NCI-H446 (cell line): ENCODE measurements at places on chromosomes 11 and 22.
A peak's percentile ranks its signal among the peaks of the same experiment; 100 is the strongest.

GRCh38 chr22:36405671-36406538, 18.1 kb upstream of the MYH9 start:
- DNase-seq, result no peak

GRCh38 chr11:114057147-114057546, 2.4 kb upstream of the ZBTB16 start:
- no peak for DNase-seq

DNA sequence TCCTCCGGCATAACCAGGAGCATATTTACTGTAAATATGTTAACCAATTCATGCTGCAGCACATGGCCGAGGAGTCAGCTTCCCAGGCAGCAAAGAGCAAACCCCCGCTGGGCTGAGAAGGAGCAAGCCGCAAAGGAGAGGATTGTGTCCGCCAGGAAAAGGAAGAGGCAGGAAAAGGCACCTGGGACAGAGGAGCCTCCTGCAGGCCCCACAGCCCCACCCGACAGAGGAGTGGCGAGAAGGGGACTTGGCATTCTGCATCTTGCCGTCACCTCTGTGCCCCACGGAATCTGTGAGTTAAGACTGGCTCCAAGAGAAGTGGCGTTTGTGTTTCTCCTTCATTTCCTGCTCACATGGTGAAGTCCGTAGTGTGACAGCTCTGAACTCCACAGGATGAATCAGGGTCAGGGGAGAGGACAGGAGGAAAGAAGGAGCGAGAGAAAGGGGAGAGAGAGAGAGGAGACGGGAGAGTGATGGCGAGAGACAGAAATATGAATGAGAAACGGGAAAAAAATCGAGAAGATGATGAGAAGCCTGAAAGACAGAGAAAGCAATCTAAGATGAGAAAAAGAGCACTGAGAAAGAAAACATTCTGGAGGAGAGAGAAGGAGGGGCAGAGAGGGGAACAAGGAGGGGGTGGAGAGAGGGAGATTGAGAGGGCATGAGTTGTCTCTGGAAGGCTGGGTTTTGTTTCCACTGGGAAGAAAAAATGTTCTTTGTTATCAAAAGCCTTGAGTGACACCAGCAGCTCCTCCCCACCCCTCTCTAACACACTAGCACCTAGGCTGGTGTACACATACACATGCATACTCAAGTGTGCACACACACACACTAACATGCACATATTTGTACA, 489.6 kb downstream of the MN1 start:
- DNase-seq, result no peak

DNA sequence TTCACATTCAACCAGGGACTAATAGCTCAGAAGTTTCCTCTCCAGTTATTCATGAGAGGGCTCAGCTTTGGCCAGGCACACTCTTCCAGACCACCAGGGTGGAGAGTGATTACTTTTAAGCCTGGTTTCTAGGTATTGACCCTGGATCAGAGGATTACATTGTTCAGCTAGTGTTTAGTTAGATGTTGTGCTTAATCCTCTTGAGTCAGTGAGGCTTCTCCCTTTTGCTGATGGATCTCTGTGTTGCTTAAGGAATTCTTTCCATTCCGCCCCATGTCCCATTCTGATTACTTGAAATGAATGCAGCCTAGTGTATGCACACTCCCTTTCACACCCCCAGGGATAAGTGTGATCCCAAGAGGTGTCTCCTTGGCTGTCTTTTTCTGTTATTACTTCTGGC, 271.7 kb upstream of the ANO5 start:
- no peak for DNase-seq

DNA sequence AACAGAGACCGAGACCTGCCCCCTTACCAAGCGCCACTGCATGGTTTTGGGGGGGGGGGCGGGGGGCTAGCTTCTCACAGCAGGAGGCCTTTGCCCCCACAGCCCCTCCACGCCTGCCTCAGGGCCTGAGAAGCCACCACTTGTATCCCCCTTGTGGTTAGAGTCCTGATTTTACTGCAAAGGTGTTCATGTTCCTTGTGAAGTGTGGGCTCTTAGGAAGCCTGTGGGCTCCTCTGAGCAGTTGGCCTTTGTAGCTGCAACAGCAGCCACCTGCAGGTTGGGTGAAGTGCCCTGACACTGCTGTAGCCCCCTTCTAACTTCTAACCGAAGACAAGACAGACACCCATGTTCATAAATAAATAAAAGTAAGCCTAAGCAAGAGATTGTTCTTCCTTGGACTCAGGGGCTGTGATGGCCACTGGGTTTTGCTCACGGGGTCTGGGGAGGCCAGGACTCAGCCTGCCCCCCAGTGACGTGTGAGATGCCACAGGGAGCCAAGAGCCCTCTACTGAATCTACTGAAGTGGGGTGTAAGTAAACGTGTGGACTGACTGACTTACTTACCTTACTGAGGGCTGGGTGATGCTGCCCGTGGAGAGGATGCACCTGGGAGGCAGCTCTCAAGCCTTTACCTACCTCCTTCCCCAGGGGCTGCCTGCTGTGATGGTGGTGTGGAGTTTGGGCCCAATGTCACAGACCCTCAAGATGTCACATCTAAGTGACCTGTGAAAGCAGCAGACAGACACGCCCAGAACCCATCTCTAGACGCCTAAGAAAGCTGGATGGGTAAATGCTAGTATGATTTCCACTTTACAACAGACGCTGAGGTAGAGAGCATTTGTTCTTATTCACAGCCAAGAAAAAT, 25.8 kb downstream of the USP35 start:
- DNase-seq, result peak; percentile 8

DNA sequence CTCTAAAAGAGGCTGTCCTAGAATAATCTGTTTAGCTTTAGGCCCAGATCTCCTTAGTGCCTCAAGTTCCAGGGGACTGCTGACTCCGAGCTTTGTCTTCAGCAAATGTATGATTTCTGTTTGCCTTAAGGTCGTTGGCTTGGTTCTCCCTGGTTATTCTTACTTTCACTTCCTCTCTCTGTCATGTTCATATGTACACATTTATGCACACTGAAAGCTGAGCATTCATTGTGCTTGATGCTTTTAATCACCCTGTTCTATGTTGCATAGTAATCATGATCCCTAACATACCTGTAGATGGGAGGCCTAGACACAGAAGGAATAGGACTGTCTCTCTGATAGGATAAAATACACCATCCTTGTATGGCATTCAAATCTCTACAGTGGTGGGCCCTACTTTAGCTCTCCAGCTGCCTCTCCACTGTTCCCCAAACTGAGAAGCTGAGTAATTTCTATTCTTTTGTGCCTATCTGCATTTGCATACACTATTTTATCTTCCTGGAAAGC, 7.2 kb downstream of the PPFIBP2 start:
- no peak for DNase-seq

DNA sequence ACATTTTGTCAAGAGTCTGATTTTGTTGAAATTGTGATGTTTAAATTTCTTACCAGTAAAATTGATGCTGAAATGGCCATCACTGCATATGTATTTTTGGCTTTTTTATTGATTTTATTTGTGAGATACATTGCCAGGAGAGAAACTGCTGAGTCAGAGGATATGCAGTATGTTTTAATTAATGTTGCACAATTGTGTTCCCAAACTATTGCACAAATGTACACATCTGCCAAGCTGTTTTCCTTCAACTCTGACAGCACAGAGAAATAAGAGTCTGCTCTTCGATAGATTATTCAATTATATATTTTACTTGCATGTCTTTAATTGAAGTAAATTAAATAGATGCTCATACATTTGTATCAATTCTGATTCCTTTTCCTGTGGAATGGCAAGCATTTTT, 640.2 kb upstream of the LUZP2 start:
- DNase-seq, result no peak

DNA sequence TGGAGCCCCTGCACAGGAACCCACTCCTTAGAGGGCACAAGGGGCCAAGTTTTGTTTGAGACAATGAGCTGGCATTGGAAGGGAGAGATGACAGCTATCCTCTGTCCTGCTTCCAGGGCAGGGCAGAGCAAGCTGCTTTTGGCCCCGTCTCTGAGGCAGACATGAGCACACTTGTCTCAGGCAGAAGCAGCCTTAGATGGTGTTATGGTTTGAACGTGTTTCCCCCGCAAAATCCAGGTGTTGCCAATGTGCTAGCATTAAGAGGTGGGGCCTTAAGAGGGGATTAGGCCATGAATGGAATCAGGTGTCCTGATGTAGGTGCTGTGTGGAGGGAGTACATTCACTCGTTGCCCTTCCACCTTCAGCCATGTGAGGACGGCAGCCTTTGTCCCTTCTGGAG, 2.5 kb downstream of the TP53AIP1 start:
- DNase-seq, result no peak

GRCh38 chr11:114886644-114887265, 208.4 kb downstream of the NXPE2 start:
- no peak for DNase-seq

DNA sequence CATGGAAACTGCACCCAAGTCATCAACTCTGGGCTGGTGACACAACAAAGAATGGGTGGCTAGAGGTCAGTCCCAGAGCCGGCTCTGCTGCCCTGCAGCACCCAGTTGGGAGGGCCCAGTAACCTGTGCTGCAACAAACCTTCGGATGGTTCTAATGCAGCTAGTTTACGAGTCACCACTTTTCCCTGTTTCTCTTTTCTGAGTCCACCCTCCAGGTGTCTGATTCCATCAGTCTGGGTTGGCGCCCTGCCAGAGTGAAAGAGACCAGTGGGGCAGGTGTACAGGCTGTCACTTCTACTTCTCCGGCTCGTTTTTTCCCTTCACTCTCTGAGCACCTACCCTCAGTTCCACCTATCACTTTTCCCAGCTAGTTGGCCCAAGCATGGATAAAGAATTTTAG, 572.9 kb downstream of the NTM start:
- no peak for DNase-seq

- DNase-seq, result no peak
These were observed 727 bp downstream of the OSBP2 start for GRCh38 chr22:30695351-30695851.

DNA sequence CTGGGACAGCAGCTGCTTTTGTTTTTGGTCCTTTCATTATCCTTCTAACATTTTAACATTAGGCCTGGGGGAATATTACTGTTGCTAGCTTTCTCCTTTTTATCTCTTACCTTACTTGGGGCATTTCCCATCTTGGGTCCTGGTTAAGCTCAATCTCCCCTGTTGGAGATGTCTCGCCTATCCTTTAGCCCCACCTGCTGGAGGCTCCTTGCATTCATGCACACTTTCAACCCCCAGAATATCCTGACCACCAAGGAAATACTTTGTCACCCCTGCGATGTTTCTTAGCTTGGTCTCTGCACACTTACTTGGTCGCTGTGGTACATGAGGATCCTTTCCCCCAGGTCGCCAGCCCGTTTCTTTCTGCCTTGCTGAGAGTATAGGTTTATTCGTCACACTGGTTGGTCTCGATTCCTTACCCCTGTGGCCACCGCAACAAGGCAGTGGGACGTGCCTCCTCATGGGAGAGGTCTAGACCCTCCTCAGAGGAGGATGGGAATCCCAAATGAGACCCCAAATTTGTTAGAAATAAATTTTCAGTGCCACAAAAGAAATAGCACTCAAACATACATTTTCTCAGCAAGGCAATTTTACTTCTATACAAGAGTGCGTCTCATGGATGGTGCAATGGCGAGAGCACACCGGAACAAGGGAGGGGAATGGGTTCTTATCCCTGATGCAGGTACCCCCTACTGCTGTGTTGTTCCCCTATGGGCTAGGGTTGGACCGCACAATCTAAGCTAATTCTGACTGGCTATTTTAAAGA, 5.4 kb upstream of the TXN2 start:
- DNase-seq, result no peak

DNA sequence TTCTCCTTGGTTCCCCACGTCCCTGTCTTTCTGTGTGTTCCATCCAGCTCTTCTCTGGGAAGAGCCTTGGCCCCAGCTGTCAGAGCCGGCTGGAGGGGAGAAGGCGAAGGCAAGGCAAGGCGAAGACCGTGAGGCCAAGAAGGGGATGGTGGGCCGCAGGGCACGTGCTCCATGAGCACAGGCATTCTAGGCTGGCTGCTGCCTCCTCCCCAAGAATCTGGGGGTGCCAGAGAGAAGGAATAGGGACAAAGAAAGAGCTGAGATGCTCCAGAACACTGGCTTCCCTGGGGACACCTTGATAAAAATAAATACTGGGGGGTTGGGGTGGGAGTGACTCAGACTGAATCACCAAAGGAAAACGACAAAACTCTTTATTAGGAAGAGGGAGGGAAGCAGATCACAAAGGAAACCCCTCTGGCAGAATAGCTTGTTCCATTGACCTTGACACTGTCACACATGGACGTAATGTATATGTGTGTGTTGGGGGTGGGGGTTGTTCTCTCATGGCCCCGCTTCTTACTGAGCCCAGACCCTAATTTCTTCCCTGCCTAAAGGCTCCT, 52.5 kb downstream of the NECTIN1 start:
- no peak for DNase-seq

DNA sequence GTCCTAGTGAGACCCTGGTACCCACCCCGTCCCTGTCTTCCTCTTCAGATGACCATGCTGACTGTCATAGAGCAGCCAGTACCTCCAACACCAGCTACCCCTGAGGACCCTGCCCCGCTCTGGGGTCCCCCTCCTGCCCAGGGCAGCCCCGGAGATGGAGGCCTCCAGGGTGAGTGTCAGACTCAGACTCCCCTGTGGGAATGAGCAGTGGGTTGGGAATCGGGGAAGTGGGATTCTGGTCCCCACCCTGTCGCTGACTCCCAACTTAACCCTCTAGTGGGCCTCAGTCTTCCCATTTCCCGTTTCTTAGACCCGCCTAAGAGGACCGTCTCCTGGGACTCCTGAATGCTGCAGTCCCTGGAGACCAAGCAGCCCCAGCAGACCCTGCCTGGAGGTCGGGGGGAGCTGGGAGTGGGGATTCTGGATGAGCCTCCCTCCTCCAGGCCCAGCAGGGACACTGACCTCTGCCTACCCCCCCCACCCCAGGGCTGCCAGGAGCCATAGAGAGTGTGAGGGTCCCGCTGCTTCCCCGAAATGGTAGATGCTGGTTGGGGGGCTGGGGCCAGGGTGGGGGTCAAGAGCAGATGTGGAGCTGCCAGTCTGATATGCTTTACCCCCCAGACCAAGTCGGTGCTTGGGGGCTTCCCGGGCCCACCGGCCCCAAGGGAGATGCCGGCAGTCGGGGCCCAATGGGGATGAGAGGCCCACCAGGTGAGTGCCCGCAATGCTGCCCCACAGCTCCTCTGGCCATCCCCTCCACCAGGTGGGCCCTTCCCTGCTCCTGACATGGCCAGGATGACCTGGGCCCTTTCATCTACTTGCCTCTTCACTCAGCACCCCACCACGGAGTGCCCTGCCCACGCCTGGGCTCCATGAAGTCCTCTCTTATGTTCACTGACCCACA, 25.5 kb downstream of the EMID1 start:
- no peak for DNase-seq

- DNase-seq, result no peak
These were observed 1.7 kb upstream of the CELSR1 start for GRCh38 chr22:46539169-46539568.
